ENCODE measurements at places on chromosomes 7 and 10.

DNA sequence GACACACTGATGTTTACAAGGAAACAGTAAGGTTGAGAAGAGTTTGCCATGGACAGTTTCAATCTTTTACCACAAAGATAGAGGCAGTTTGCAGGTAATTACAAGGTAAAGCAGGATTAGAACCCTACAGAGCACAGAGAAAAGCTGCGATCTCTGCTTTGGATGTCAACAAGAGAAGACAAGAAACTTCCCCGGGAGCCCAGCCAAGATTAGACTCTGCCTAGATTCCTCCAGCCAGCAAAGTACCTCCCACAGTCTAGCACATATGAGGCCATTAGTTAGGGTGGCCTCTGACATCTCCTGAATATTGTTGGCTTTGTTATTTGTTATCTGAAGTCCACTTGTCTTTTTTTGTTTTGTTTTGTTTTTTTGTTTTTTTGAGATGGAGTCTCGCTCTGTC lies 178.1 kb downstream of the CALN1 start:
- no peak for DNase-seq

DNA sequence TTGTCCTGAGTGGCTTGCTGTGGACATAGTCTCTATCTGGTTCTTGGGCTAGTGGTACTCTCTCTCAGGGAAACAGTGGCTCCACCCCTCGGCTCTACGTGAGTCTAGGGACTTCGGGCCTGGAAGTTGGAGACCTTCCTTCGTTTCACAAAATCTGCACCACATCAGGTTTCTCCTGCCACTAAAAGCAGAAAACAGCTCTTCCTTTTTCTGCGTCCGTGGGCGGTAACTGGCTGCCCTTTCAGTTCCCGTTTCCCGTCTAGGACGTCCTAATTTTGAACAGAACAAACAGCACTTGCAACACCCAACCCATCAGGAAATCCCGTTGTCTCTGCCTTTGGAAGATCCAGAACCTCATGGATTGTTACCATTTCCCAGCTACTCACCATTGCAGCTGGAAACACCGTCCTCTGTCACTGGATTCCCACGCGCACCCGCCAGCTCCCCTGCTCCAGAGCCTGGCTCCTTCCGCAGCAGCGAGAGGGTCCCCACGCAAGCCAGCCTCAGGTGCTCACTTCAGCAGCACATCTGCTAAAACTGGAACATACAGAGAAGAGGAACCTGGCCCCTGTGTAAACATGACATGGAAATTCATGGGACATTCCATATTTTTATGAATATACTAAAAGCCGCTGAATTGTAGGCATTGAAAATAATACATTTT lies 311.4 kb upstream of the AKR1E2 start:
- DNase-seq = no peak

GRCh38 chr10:34816085-34816496 lies 995 bp upstream of the PARD3 start:
- DNase-seq = no peak

GRCh38 chr7:140403878-140404564 lies at the start of gene RAB19:
Gene RAB19 (plus strand): TSS chr7:140404058. CDS start chr7:140407647, 3,589 bp downstream.
- DNase-seq = no peak

DNA sequence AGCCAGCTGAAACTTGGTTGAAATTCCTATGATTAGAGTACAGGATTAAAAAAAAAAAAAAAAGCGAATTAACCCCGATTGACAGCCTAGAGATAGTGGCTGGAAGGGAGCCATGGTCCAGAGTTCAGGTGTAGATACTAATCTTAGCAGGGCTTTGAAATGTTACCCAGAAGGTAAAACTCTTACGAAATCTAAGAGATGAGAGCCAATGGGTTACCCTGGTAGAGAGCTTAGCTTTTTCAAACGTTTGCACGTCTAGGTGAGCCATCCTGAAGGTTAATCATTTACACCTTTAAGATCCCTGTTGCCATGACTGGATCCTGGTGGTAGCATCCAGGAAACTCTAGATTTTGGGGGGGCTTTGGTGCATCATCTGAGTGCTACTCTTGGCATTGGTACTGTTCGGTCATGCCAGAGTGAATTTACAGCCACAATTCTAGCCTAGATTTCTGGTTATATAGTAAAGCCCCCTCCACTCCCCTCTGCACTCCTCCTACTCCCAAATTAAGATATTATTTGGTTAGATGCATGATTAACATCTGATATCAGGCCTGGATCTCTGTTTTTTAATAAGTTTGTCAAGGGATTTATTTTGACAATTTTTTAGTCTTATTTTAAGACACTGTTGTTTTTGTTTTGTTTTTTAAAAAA lies 1.2 kb downstream of the AGFG2 start:
- peak; percentile 56 for DNase-seq

All from liver (tissue), 10 donors.